ENCODE measurements at places on chromosomes 1 and 21.

GRCh38 chr1:201888282-201889089 lies at the start of gene SHISA4:
SHISA4 (plus strand) TSS chr1:201888898; CDS start chr1:201888995, 97 bp downstream.
- peak; percentile 88 for DNase-seq

- no peak for DNase-seq
These were observed 26.5 kb downstream of the SCMH1 start for GRCh38 chr1:41215623-41216022.

DNA sequence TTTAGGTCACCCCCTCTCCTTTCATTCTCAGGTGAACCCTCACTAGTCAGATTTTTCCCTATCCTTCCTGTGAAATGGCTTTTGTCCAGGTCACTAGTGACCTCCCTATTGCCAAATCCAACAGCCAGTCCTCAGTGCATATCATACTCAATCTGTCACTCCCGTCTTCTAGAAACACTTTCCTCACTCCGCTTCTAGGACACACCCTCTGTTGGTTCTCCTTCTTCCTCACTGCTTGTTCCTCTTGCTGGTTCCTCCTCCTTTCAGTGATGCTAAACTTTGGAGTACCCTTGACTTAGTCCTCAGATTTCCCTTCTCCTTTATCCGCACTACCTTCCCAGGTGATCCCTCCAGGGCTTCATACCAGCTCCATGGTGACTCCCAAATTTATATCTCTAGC lies 94.3 kb downstream of the RNF220 start:
- no peak for DNase-seq

GRCh38 chr1:115547696-115548095 lies 94.1 kb upstream of the VANGL1 start:
- DNase-seq = no peak

- no peak for DNase-seq
These were observed 23.4 kb downstream of the CCSAP start for GRCh38 chr1:229319487-229319886.
